T-helper 2 cell treated with Interferon-gamma antibody and Interleukin-4, amounts not matched to agents 5 μg/mL and 100 μg/mL, for 36 hours (primary cell): ENCODE measurements at places on chromosomes 2 and 18.
A peak's percentile ranks its signal among the peaks of the same experiment; 100 is the strongest.

GRCh38 chr2:149597050-149597667 is 9.6 kb upstream of the MMADHC start:
- DNase-seq = no peak

DNA sequence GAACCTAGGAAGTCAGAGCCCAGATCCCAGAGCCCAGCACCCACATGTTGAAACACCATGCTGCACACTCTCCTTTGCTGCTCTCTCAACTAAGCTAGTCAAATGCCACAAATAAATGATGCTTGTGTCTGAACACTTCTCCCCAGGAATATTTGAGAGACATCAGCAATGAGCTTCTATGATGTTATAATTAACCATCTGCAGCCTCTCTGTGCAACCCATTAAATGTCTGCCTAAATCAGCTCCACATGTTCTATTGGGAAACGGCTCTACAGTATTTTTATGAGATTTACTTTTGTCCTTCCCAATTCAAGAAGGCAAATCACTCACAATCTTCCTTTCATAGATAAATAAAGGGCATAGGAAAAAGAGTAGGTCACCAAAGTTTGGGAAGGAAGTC is 266.8 kb upstream of the PARD3B start:
- DNase-seq = no peak

DNA sequence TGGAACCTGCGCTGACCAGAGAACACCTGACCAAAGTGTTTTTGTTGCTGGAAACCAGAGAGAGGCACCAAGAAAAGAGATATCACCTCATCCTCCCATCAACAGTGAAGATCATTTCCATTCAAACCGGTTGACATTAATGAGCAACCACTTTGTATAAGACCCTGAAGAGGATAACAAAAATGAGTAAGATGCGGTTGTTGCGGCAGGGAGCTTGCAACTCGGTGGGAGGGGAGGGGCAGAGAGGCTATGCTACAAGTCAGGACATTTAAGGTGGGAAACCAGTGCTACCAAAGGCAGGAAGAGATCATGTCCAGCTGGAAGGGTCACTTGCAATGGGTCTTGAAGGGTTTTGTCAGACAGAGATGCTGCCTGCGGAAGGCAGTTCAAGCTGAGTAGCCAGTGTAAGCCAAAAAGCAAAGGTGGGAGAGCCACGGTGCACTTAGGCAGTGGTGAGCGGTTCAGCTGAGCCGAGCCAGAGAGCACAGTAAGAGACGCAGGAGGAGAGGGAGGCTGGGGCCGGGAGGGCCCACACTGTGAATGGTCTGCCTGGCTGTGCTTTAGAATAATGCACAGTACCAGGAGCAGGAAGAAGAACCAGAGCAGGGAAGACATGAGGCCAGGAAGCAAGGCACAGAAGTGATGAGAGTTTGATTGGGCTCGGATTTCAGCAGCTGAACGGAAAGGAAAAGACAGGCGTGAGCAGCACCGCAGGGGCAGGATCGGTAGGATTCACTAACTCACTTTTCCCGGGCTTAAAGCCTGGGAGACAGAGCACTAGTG is 24.4 kb upstream of the DTNB start:
- DNase-seq = no peak

- DNase-seq = no peak
Measured at GRCh38 chr18:36095936-36096519, 28.7 kb upstream of the RPRD1A start.

DNA sequence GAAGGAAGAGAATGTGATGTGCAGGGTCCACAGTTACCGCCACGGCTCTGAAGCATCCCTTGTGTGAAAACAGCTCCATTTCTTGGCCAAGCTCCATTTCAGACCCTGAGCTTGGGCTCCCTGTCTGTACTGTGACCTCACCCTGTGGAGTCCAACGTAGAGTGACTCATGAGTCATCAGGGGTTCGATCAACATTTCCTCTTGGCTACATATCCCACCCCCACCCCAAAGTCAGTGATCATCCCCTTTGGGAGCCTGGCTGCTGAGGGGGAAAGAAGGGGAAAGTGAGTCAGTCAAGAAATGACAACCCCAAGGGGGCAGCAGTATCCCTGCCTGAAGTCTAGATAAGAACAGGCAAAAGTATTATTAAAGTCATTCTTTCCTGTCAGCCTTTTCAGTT is 62.2 kb downstream of the PAPOLG start:
- peak; percentile 59 for DNase-seq

DNA sequence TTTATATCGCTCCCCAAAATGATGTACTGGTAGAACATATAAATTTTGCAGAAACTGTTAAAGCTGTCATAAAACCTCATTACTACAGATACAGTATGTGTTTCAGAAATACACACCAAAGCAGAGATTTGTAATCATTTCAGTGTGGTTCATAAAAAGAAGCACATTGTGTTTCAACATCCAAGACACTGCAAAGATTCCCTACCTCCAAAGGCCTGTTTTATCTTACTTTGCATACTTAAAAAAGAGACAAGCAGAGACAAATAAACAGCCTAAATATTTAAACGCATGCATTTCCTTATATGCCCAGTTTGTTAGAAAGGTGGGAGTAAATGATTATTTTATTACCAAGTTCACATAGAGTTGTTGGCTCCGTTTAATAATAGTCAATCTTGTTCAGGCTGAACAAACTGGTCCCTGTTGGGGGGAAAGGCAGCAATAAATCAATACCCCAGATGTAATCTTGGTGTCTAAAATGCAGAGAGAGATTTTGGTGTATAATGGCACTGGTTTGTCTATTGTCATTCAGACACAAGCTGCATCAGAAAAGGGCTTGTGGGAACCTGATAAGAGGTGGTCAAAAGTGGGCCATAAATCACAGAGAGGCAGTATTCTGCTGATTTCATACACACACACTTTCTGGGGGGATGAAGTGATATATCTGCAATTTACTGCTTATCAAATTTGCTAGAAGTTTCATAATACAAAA is 321.4 kb upstream of the ETAA1 start:
- no peak for DNase-seq

- no peak for DNase-seq
Measured at GRCh38 chr2:60100034-60100433, 453.4 kb downstream of the BCL11A start.

- no peak for DNase-seq
Measured at GRCh38 chr2:81645745-81646301, 1341.3 kb upstream of the LRRTM1 start.

DNA sequence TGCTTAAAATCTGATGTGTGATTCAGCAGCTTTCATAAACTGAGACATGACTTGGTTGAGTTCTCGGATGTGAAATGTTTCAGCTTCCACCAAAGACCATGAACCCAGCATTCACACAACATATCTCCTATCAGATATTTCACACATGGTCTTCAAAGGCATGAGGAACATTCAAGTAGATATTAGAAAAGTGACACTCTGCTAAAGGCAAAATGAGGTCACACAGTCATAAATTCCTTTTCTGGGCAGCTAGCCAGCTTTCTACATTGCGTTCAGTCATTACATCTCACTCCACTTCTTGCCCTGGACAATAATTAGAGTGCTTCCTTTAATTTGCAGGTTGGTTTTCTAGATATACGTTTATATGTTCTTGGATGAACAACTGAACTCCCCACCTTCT is 96.7 kb downstream of the GAREM1 start:
- DNase-seq = no peak

DNA sequence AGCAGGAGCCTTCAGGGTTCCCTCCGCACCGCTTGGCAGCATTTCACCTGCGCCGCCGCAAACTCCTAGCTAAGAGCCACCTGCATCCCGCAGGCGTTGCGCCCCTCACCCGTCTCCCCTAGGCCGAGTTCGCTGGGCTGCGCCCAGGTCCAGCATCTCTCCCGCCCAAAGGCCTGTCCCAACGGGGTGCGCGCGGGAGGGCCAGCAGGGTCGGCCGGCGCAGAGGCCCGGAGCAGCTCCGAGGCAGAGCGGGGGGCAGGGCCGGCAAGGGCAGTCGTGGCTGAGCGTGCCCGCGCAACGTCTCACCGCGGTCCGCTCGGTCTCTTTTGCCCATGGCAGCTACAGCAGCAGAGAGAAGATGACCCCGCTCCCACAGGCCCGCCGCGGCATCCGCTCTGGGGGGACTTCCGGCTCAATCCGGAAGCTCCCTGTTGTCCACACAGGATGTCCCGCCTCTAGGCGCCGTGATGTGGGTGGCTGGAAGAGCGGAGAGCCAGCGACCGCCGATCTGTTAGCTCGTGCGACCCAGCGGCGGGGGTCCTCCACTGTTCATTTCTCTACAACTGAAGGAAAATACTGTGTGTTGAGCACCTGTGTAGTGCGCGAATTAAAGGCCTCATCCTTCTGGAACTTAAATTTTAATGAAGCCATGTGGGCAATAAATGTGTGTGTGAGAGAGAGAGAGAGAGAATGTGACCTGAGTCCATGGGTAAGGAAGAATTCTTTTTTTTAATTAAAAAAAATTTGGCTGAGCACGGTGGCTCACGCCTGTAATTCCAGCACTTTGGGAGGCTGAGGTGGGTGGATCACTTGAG is at the start of gene ERCC3:
TSS of gene ERCC3 (minus strand) at position 397 of the 815 bp plus-strand sequence. CDS start at position 334, 63 bp downstream.
- peak; percentile 80 for DNase-seq

DNA sequence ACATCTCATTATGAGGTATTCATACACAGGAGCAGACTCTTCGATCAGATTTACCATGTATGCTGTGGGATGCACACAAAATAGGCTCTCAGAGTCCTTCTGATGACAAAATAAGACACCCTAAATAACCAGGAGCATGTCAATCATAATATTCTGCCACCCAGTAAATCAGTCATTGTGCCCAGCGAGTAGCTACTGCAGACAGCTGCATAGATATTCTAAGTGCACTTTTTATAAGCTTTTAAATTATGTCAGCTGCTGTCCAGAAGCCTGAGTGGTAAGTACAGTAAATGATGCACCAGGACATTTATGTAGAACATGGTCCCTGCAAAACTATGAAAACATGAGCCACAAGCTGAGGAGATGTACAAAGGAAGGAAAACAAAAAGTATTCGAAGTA is 102.9 kb downstream of the CCDC141 start:
- DNase-seq = no peak

DNA sequence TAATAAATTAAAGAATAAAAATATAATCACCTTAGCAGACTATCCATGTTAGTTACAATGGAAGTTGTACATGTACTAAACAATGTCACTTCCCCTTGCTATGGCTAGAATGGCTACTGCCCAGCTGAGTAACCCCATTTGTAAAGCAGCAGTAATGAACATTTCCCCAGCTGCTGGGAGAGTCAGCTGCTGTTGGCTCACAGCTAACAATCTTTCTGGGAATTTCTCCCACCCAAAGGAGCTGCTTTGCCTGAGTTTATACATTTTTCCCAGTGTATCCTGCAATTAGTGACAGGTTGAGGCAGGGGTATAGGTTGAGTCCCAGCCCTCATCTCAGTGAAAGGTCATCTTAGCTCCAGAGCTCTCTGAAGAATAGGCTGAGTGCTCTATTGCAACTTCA is 665.6 kb upstream of the KLHL29 start:
- DNase-seq = no peak

- no peak for DNase-seq
Measured at GRCh38 chr2:11023326-11024258, 111.9 kb downstream of the KCNF1 start.

DNA sequence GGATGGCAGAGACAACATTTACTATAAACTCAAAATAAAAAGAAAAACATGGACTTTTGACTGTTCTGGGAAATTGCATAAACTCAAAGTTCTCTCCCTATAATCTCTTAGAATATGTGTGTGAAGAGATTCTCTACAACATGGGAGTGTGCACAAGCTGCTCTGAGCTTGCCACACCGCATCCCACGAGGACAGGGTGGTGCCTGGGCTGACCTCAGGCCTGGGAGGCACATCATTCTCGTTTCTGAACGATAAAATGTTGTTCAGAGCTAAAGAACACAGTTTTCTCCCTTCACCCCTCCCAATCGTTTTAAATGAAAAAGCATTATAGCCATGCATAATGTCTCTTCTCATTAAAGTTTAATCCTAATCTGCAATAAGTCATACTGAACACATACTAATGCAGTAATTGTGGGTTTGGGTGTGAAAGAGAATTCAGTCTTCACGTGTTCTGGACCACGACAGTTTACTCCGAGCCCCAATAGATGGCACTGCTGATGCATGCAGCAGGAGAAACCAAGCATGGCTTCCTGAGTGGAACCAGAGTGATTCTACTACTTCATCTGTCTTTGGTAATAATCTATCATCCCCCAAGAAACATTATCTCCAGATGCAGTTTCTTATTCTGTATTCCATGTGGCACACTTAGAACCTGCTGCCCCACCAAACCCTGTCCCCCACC is 46.9 kb upstream of the LAMA1 start:
- no peak for DNase-seq

DNA sequence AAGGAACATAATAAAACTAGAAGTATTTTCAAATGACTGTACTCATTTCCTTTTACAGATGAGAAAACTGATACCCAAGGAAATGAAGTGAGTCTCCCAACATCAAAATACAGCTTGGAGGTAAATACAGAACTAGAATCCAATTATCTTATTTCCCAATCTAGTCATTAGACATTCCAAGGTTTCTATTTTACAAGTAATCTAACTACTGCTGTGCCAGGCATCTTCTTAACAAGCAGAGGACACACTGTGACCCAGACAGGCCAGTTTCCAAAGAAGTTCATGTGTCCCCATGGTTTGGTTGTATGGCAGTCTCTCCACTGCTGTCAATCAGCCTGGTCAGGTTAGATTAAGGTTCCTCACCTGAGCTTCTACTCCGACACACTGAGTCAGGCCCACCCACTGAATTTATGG is 143.5 kb downstream of the THADA start:
- DNase-seq = no peak

- DNase-seq = no peak
Measured at GRCh38 chr2:197240421-197241041, 70.0 kb downstream of the ANKRD44 start.

DNA sequence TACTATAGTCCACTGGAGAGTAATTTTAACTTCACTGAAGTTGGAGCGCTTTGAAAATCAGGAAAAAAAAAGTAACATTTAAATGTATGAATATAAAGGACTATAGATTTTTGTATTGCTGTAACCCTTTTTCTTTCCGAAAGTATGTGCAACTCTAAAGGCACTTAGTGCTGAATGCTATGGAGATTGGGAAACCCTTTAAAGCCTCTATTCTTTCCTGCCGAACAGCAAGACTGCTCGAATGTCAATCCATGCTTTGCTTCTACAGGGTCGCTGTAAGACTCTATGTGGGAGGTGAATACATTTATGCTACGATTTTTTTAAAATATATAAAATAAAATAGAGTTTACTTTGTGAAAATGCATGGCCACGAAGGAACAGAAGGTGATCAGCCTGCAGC is 825 bp downstream of the GRB14 start:
- no peak for DNase-seq

DNA sequence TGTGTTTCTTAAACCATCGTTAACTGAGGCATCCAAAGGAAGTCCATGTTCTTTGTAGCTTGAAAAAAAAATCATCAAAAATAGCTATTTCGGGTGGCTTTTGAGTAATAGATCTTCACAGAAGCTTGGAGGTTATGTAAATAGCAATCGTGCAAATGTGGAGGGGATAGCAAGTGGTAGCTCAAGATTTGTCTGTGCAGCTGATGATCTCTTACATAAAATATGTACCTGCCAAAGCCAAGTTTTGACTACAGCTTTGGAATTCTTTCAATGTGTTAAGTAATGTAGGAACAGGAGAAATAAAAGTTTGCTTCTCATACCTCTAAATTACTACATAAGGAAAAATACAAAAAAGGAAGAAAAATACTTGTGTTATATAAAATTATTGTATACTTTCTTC is 1432.0 kb downstream of the DPP10 start:
- no peak for DNase-seq
